ENCODE measurements at places on chromosomes 16 and 17.

DNA sequence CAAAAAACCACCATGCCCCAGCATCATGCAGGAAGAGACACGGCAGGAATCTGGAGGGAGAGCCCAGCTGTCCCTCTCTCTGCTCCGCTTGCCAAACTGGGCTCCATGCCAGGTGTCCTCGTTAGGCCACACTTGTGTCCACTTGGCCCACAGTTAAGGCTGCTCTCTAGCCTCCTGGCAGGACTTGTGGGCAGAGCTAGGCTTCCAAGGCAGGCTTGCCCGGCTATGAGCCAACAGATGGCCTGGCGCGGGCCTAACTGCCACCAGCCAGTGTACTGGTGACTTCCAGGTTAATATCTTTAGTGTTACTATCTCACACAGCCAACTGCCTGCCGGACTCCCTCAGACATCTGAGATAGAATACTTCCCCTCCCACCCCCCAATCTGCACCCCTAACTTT is 10.6 kb downstream of the ATP6V0D1 start:
- H3K4me3 ChIP-seq = no peak overlapping the region
- H3K27me3 ChIP-seq = no peaks in the 10 kb centered on the region
- H3K4me1 ChIP-seq = peaks cover 79% of the 10 kb centered on the region
- H3K27ac ChIP-seq = no peak overlapping the region

GRCh38 chr17:15351478-15351840 is 10.1 kb upstream of the TEKT3 start:
- DNase-seq = no peak
- H3K27ac ChIP-seq = peak overlapping the region; percentile 42
- peaks cover 2% of the 10 kb centered on the region for H3K27me3 ChIP-seq

DNA sequence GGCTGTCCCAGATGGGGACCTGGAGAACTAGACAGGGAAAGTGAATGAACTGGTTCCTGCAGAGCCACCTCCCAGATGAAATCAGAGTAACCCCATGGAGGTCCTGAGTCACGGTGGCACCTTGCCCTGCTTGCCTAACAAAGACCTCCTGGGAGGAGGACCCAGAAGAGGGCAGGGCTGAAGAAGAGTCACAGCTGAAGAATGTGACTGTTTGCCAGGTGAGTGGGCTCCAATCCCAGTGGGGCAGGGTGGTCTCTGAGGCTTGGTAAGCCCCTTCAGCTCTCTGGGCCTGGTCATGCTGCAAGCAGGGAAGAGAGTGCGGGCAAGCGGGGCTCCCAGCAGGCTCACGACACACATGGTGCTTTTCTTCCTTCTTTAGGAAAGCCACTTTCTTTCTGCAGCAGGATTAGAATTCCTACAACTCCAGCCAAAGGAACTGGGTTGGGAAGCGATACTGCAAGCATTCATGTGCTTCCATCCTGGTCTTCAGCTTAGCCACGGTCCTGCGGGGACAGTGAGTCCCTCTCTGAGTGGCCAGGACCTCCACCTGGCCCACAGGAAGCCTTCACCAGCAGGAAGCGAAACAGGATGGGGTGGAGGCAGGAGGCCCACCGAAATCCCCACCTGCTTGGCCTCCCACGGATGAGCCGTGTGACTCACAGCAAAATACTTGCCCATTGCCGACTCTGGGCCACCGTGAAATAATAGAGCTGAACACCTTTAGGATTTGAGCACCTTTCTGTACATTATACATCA is 4.3 kb downstream of the C16orf74 start:
- H3K27me3 ChIP-seq = peaks cover 5% of the 10 kb centered on the region
- H3K36me3 ChIP-seq = no peaks in the 10 kb centered on the region
- no peak overlapping the region for H3K27ac ChIP-seq
- H3K4me3 ChIP-seq = no peak overlapping the region

GRCh38 chr17:2067048-2067561 is 12.2 kb downstream of the HIC1 start:
- H3K4me1 ChIP-seq = peaks cover 72% of the 10 kb centered on the region
- peak overlapping the region; percentile 87 for H3K27ac ChIP-seq
- H3K36me3 ChIP-seq = peaks cover 35% of the 10 kb centered on the region
- H3K4me3 ChIP-seq = no peak overlapping the region
- no peaks in the 10 kb centered on the region for H3K27me3 ChIP-seq
- no peak for DNase-seq

DNA sequence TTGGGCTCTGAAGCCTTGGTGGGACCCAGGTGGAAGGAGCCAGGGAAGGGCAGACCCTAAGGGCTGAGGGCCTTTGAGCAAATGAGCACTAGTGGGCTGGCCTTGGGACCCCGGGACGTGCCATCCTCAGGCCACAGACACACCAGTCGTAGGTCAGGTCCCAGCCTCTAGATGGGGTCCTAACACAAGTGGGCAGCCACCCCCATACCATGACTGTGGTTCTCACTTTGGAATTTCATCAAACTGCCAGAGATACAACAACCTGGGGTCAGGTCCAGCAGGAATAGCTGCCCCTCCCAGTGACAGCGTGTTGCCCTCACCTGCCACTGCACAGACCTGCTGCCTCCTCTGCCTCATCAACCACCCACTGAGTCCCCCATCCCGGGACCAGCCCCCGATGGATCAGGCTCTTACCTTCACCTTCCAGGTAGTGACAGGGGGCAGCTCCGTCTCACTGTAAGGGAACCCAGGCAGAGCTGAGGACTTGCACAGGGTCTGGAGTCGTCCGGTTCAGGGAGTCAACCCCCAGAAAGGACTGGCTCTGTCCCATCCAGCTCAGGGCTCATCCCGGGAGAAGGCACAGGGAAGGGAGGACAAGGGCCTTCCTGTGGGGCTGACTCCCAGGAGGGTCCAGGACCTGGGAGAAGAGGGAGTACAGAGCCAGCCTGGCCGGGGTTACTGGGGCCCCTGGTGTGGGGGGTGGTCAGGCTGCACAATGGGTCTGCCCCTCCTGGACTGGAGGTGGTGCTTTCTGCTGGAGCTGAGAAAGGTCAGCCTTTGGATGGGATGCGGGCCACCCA is 40.0 kb downstream of the LGALS9 start:
- H3K4me1 ChIP-seq = no peaks in the 10 kb centered on the region
- H3K27me3 ChIP-seq = no peaks in the 10 kb centered on the region
- no peaks in the 10 kb centered on the region for H3K36me3 ChIP-seq
- no peak overlapping the region for H3K27ac ChIP-seq
- no peak for DNase-seq

DNA sequence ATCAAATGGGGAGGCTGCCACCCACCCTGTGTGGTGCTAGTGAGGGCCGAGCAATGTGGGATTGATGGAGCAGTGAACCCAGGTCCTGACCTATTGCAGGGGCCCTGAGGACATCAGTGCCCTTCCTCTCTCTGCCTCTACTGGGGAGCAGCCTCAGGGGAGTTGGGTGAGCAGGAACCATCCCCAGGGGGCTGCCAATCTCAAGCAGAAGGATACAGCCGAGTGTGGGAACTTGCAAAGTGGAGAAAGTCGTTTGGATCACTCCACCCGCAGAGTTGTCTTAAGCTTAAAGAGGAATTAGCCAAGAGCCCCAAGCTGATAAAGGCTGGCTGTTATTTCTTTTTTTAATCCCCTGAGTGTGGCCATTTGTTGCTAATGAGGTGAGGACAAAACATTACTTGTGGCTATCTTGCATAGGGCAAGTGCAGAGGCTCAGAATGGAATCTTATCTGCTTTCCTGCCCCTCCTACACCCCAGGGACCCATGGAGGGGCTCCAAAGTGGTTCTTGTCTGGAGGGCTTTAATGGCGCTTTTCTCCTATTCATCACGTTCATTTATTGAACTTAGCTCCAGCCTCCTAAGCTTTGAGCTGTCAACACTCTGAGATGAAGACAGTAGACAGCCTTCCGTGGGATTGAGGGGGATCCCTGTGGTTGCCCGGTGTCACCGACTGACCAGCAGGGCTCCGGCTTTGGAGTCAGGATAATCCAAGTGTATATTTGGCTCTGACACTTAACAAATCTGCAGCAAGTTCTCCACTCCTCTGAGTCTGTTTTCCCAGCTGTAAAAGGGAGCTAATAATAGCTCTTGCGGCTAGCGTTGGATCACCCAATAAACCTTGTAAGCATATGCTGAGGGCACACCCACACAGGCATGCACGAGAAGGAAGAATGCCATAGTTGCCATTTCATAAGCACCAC is 45.1 kb downstream of the MYH11 start:
- no peaks in the 10 kb centered on the region for H3K36me3 ChIP-seq
- H3K4me3 ChIP-seq = no peak overlapping the region
- no peak for DNase-seq
- H3K27me3 ChIP-seq = no peaks in the 10 kb centered on the region

GRCh38 chr16:87674419-87674818 is 72.1 kb downstream of the JPH3 start:
- H3K4me3 ChIP-seq = no peak overlapping the region
- peaks cover 11% of the 10 kb centered on the region for H3K27me3 ChIP-seq
- no peaks in the 10 kb centered on the region for H3K36me3 ChIP-seq

DNA sequence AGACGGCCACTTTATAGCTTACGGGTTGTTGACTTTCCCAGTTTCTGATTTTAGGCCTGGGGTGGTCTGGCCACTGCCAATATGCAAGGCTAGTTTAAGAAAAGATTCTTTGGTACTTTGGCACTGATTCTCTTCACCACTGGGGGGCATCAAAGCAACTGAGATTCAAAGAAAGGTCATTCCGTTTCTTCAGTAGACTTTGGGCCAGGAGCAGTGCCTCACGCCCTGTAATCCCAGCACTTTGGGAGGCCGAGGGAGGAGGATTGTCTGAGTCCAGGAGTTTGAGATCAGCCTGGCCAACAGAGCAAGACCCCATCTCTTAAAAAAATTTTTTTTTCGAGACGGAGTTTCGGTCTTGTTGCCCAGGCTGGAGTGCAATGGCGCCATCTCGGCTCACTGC is 53.0 kb downstream of the RPA1 start:
- no peak overlapping the region for H3K4me3 ChIP-seq
- H3K36me3 ChIP-seq = peaks cover 96% of the 10 kb centered on the region
- no peaks in the 10 kb centered on the region for H3K4me1 ChIP-seq
- DNase-seq = no peak
- no peaks in the 10 kb centered on the region for H3K27me3 ChIP-seq

GRCh38 chr17:7439462-7440112 is at the start of gene FGF11:
TSS of gene FGF11 (plus strand) at chr17:7439512. CDS start at chr17:7439621, 109 bp downstream.
- peaks cover 36% of the 10 kb centered on the region for H3K27me3 ChIP-seq
- no peak within 1 kb of the TSS for H3K27ac ChIP-seq
- peaks cover 57% of the 10 kb centered on the region for H3K4me1 ChIP-seq
- H3K4me3 ChIP-seq = peak within 1 kb of the TSS; percentile 76
- DNase-seq = no peak

- H3K27ac ChIP-seq = no peak overlapping the region
- H3K4me1 ChIP-seq = peaks cover 9% of the 10 kb centered on the region
These were observed 227.4 kb downstream of the C16orf78 start for GRCh38 chr16:49600976-49601375.

DNA sequence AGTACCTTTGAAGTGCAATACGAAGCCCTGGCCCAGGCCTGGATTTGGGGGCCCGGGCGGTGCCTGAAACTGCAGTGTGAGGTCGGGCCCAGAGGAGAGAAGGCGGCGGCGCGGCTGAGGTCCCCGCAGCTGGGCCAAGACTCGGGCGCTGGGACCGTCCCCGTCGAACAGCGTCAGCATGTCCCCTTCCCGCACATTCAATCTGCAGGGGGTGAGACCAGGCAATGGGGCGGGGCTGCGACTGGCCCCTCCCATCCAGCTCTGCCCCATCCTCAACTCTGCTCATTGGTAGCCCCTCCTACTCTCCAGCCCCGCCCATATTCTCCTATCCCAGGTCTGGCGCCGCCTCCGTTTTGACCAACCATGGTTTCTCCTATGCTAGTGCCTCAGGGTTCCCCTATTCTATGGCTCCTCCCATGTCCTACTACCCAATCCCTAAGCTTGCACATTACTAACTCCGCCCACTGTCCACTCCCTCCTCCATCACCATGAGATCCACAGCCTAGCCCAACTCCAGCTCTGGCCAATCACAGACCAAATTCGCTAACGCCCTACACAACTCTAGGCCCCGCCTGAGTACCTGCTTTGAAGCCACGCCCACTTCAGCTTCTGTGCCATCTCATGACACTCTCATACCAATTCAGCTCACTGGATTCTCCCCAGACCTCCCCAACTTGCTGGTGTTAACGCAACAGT is 14.4 kb upstream of the CDIPT start:
- H3K27ac ChIP-seq = no peak overlapping the region
- H3K36me3 ChIP-seq = no peaks in the 10 kb centered on the region
- peaks cover 36% of the 10 kb centered on the region for H3K27me3 ChIP-seq
- peaks cover 12% of the 10 kb centered on the region for H3K4me1 ChIP-seq
- peak overlapping the region; percentile 39 for H3K4me3 ChIP-seq

DNA sequence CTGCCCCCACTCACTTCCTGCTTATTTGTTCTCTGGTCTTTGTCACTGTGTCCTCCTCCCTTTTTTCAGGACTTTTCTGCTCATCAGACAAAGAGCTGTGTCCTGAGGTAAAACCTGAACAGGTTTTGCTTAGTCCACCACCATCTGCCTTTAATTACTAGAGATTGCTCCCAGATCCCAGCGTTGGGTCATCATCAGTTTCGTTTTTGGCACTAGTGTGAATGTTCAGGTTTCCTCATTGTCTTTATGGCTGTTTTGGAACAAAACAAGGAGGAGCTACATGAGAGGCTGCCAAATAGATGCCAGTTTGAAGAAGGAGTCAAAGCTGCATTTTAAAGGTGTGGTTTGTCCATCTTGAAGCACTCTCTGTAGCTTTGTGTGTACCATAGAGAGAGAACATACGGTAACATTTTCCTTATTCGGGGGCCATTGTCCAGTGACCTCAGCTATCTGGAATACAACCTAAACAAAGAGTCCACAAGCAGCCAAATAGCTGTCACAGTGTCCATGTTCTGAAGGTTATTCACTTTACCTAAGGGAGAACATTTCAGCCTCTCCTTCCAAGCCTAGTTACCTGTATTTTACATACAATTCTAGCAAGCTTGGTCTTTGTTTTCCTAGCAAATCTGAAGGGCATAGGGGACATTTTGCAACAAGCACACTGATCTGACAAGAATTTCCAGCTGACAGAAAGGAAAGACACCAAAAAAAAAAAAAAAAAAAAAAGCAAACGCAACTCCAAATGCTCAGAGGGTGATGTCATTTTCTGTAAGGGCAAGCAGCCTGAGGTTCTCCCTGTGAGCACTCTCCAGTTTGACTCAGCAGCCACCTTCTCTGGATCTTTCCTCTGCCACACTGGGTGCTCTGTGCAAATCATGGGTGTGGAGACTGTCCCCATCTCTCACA is 196.1 kb downstream of the NTN1 start:
- H3K4me3 ChIP-seq = no peak overlapping the region
- no peaks in the 10 kb centered on the region for H3K36me3 ChIP-seq
- DNase-seq = no peak
- no peaks in the 10 kb centered on the region for H3K27me3 ChIP-seq
- H3K4me1 ChIP-seq = no peaks in the 10 kb centered on the region
- no peak overlapping the region for H3K27ac ChIP-seq
